ENCODE measurements at places on chromosomes 3 and 15.

DNA sequence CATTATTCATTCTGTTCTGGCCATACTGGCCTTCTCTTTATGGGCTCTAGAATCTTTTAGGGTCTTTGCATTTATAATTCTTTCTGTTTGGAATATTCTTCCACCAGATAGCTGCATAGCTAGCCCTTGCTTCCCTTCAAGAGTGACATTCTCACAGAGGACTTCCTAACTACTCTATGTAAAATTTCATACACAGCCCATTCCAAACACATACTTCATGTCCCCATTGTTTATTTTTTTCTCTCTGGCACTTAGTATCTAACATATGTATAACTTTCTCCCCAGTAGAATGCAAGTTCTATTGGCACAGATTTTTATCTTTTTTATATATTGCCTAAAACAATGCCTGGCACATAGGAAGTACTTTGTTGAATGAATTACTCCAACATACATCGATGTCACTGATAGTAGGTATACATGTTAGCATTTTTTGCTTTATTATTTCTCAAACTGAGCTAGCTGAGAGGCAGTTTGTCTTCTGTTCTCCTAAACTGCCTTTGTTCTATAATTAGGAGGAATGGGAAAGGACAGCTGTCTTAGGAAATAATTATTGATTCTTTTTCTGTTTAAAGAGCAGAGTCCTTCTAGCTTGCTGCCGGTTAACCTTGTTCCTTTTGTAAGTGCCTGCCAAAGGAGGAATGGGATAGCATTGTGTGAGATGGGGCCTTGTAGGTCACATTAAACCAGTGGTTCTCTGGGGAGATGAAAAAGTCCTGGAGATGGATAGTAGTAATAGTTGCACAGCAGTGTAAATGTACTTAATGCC, 7.9 kb downstream of the FAM162A start:
- DNase-seq: no peak

DNA sequence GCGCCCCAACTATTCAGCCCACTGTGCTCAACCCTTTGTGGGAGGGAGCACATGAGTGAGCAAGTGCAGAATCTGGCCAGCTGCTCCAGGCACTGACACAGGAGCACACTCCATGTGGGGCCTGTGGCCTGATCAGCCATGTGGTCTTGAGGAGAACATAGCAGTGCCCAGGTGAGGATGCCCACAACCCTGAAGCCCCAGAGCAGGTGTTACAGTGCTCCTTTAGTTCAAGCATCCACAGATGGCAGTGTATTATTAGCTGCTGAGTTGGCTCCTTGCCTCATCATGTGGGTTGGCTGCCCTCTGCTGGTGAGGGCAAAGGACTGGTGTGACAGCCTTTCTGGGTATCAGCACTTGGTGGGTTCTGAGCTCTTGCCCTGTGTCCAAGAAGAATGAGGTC, 1588.2 kb downstream of the SI start:
- DNase-seq: no peak

- DNase-seq: no peak
Measured at GRCh38 chr15:88908697-88909621, 4.2 kb downstream of the MFGE8 start.

DNA sequence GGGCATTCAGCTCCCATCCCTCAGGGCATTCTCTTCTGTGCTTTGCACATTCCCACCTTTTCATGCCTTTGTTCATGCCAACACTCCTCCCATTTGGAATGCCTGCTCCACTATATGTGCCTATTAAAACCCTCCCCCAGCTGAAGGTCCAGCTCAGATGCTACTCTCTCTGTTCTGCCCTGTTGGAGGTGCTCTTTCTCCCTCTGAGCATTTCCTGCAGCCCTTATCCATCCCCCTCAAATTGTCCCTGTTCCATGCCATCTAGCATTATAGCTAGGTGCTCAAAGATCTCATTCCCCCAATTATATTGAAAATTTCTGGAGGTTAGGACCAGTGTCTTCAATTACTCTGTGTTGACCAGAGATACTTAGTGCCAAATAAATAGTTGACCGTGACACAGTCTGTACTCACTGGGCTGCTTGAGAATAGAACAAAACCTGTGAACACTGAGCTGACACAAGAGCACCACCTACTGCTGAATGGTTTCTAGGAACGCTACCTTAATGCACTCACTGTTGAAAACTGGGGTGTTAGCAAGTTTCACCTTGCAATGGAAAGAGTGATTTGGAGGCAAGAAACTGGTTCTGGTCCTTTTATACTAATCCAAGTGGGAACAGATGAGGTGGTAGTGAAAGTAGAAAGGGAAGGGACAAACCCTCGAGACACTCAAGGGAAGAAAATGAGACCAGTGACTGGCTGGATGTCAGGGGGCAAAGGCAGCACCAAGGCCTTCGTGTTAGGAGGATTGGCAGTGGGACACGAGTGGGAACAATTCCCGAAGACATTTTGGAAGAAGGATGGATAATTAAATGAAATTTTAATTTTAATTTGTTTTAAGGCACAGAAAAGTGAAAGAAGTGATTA, 289.8 kb upstream of the ROPN1 start:
- no peak for DNase-seq

GRCh38 chr3:103060242-103060641, 625.4 kb downstream of the ZPLD1 start:
- no peak for DNase-seq

- DNase-seq: no peak
Measured at GRCh38 chr3:139301654-139302053, 42.2 kb upstream of the MRPS22 start.

DNA sequence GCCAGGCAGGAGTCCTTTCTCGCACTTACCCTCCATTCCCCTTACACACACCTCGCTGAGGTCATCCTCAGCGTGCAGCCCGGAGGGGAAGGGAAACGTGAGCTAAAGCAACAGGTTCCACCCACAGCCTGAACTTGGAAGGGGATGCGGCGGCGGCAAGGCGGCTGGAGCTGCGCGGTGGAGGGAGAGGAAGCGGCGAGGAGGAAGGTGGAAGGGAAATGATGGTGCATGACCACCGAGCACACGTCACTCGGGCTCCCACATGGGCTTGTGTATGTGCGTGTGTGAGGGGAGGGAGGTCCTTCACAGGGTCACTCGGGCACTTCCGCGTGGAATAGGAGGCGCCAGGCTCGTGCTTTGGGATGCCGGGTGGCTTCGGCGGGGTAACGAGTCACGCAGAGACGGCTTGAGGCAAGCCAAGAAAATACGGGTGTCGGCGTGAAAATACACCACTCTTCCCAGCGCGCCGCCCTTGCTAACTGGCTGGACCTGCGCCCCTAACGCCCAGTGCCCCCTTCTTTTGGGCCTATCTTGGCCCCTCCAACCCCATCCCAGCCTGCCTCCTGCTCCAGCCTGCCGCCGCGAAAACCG, 225.5 kb upstream of the IL12A start:
- no peak for DNase-seq
